ENCODE measurements at places on chromosomes 3 and 15.

- DNase-seq = peak; percentile 44
Measured at GRCh38 chr3:115989684-115990421, 366.5 kb downstream of the GAP43 start.

- peak; percentile 18 for DNase-seq
Measured at GRCh38 chr3:58999134-58999773, 50.6 kb downstream of the CFAP20DC start.

DNA sequence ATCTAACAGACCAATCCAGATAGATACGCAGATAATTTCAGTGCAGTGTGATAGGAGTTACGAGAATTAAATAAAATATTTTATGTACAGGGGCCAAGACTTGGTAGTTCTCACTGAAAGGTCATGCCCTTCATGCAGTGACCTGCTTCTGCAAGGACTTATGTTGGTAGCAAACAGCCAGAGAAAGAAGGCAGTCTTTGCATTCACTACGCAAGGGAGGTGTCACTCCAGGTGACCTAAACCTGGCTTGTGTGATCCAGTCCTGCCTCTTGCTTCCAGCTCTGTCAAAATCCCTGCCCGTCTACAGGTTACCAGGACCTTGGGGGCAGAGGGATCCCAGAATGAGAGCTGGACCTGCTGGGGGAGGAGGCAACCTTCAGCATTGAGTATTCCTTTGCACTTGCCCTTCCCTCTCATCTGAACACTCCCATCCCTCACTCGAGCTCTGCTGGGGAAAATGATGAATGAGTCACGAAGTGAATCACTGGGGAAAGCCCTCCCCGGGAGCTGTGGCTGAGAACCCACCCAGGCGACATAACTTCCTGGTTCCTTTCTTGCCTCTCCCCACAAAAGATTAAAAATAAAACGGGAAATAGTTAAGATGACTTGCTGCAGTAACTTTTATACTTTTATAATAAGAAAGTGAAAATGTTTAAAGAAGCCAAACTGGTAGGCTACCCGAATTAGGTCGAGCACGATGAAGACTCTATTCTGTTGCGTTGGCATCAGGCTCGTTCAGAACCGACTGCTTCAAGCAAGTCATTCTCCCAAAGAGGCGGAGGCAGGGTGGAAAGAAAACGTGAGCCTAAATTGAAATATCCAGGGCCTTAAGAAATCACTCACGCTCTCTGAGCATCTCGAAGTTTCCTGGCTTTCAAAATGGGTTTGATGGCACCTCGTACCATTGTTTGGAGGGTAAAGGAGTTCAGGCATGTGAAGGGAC lies 216.1 kb downstream of the SLCO3A1 start:
- DNase-seq = peak; percentile 72

DNA sequence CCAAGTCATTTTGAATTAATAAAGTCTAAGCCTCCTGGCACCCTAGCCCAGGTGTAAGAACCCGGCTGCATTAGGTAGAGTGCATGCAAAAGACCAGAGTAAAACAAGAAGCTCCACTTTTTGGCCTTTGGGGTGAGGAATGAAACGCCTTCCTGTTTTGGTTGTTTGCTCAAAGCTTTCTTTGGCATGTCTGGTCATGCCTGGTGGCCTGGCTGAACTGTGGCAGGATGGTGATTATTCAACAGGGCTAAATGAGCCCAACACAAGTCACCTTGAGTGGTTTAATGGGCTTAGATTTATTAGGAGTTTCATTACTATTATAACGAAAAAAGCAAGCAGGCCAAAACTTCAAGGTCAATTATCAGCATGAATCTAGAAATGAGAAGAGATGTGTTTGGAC lies 40.9 kb upstream of the LDHAL6B start:
- DNase-seq = peak; percentile 62

- peak; percentile 3 for DNase-seq
Measured at GRCh38 chr15:94522125-94522524, 290.8 kb downstream of the MCTP2 start.

GRCh38 chr15:89117790-89118189 lies 29.5 kb downstream of the ABHD2 start:
- no peak for DNase-seq

DNA sequence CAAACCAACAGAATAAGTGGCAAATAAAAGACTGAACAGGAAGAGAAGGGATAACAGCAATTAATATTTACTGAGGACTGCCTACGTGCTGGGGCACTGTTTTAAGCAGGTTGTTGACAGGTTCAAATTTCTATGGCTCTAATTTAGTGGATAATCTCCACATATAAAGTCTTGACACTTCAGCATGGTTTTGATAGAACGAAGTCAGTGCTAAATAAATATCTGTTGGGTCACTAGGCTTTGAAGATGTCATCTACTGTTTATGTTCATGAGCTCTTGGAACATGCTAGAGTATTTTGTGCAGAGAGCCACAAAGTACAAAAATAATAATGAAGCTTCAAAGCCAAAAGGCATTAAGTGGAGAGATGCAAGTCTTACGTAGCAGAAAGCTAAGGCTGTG lies 74.0 kb downstream of the SFMBT1 start:
- no peak for DNase-seq

DNA sequence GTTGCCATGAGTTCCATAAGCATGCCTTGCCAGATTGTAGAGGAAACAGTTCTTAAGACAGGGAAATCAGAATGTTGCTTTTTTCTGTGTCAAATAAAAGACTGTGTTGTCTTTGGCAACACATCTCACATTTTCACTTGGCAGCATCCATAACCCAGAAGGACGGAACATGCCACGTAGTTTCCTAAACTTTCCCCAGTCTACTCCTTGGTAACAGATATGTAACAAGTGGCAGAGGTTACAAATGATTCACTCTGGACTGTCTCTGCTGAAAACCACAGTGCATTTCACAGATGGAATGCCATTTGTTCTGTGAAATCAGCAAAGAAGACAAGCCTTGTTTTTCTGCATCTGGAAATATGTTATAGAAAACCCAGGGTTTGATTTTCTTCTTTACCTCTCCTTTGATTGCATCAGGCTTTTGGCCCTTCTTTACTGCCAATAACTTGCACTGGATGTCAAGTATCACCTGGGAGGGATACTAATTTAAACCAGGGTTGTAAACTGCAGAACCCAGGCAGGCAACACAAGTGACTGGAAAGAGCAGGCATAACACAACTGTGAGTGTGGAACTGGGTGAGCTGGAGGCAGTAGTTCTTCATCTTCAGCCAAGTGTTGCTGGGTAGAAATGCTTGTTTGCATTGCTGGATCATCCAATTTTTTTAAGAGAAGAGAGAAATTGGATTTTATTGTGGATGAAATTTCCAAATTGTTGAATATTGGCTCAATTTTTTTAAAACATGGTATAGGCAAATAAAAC lies 124.4 kb upstream of the FOXB1 start:
- DNase-seq = peak; percentile 16

- no peak for DNase-seq
Measured at GRCh38 chr3:11020764-11021163, 28.2 kb downstream of the SLC6A1 start.

DNA sequence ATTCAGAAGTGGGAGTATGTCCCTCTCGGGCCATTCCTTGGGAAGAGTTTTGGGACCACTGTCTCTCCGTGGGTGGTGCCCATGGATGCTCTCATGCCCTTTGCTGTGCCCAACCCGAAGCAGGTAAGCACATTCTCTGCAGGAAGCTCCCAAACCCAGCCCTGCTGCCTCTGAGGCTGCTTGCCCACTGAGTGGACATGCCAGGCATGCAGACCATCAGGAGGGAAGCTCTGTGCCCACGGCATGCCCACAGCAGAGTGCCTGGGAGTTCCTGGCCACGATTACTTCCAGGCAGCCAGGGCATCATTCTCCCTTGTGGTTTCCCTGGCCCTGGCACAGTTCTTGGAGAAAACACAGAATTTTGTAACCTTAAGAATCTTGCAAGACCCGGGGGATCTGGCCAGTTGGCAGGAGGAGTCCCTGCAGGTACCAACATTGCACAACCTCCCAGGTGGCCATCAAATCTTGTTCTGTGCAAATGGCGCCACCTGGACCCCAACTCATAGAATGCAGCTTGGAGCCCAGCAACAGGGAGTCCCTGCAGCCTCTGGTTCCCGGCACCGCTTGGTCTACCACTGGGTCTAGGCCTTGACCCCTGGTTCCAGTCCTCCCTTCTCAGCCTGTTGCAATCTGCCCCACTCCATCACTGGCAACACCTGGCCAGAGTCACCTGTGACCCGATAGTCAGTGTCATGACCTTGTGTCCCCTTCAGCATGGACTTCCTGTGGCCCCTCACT lies 20.4 kb downstream of the FAH start:
- DNase-seq = no peak

DNA sequence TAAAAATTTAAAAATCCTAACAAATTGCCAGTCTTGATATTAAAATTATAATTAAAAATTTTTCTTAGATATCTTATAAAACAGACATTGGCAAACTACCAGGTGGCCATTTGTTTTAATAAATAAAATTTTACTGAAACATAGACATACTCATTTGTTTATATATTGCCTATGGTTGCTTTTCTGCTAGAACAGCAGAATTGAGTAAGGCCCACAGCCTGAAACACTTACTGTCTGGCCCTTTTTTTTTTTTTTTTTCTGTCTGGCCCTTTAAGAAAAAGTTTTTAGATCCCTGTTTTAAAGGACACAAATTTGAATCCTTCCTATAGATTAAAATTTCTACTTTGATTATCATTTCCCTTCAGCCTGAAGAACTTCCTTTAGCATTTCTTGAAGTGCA lies 60.5 kb upstream of the CTDSPL2 start:
- DNase-seq = no peak

GRCh38 chr3:5187920-5188418 lies 462 bp downstream of the EDEM1 start:
- no peak for DNase-seq

DNA sequence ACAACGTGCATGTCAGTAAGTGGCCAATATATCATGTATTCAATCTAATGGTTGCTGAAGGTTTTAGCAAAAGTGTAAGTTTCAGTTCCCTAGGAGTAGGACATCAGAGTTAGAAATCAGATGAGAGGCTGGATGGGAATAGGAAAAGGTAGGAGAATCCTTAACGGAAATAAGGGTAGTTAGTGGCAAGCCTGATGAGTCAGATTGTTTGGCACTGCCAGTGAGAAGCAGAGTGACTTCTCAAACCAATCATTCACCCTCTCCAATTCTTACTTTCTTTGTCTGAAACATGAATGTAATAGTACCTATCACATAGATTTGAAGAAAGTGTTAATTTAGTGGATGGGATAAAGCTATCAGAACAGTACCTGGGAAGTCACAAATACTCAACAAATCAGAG lies 894.0 kb downstream of the NTRK3 start:
- no peak for DNase-seq

DNA sequence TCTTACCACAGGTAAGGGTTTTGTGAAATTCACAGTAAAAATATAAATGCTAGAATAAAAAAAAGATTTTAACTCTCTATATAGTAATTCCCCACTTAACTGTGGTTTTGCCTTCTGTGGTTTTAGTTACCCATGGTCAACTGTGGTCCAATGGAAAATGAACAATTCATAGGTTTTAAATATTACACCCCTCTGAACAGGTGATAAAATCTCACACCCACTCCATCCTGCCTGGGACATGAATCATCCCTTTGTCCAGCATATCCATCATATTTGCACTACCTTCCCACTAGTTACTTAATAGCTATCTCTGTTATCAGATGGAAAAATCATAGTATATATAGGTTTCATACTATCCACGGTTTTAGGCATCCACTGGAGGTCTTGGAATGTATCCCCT lies 49.2 kb downstream of the HDGFL3 start:
- peak; percentile 33 for DNase-seq

DNA sequence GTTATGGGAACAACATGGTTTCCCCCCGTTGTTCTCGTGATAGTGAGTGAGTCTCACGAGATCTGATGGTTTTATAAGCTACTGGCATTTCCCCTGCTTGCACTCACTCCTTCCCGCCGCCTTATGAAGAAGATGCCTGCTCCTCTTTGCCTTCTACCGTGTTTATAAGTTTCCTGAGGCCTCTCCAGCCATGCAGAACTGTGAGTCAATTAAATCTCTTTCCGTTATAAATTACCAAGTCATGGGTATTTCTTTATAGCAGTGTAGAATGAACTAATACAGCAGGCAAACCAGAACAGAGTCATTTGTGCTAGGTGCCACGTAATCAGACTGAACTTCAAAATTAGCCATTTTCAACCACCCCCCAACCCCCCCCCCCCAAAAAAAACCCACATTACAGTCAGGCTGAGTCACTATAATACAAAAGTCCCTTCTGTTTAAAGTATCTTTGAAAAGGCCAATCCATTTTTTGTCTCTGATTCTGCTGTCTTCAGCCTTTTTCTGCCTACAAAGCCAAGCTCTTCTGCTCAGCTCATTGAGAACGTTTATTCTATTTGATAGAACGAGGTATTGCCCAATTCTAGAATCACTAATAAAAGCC lies 4.1 kb downstream of the OR4F6 start:
- DNase-seq = no peak

GRCh38 chr3:53254509-53255422 lies 1.1 kb downstream of the TKT start:
- no peak for DNase-seq

GRCh38 chr3:149180057-149180573 lies 41.5 kb downstream of the CP start:
- DNase-seq = peak; percentile 95

DNA sequence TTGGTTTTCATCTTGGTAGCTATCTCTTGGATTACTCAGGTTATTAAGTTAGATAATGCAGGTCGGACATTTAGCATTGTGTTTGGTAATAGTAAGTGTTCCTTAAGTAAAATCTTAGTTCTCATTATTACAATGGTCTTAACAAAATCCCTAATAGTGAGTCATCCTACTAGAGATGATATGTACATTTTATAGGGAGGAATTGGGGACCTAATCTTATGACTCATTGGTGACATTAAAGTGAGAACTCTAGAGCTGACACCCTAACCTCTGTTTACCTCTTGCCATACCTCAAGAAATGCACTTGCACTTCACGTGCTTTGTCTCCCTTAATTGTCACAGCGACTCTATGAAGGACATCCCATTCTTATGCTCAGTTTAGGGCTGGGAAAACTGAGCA lies 174.9 kb downstream of the CADPS start:
- no peak for DNase-seq

DNA sequence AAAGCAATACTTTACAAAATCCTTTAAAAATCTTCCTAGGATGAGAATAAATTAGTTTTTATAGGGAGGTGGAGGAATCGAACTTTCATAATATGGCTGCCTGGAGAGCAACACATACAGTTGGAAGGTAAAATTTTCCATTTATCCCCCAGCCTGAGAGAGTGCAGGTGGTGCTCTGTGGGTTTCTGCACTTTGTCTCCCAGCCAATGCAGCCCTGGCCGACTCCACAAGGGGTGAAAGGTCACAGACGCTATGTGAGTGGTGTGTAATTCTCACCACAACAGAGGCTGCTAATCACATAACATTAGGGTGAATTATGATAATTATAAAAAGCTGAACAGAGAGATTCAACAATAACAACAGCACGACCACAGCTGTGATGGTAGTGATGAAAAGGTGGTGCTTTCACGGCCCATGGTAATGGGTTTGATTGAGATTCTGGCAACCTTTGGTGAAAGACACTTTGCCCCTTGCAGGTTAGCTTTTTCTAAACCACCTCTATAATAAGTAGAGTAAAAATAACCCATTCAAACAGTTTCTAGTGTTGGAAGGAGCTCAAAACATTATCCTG lies 30.1 kb upstream of the NANOGP8 start:
- no peak for DNase-seq

GRCh38 chr15:89441295-89441812 lies 55.0 kb downstream of the RHCG start:
- no peak for DNase-seq
